ENCODE measurements at places on chromosomes 5 and 9.

GRCh38 chr5:58013542-58014258 lies 446.2 kb downstream of the PLK2 start:
- DNase-seq: no peak

DNA sequence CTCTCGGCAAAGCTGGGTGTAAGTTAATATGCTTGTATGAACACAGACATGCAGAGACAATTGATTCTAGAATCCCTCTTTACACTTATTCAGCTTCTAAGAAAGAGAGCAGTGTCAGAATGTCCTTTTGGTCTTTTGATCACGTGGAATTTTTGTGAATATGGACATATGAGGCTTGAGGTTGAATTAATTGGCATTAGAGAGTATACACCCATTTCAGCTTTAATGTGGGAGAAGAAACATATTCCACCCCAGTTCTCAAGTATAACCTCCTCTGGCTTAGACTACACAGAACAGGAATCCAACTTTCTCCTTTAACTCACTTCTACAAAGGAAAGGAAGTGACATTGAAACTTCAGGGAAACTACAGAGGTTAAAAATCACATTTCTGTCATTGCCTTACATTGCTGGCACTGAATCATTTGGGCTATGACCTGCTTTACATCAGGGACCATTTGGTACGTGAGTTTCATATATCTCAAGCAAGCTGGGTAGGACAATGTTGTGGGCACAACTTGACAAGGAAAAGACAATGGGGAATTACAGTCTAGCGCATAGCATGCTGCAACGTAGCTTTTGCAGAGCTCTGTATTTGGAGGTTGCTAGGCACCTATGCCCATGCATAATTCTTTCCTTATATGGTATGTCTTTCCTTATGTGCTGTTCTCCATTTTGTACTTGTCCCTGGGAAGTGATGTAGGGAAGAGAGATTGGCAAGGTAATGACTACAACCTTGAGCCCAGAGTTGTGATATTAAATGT lies 19.5 kb downstream of the DAB2 start:
- DNase-seq: no peak

- DNase-seq: no peak
Observed at GRCh38 chr9:134437403-134438194, 111.3 kb downstream of the RXRA start.

GRCh38 chr5:19751326-19751725 lies 236.7 kb downstream of the CDH18 start:
- DNase-seq: no peak

- DNase-seq: no peak
Observed at GRCh38 chr5:36237751-36238150, 4.0 kb downstream of the NADK2 start.

GRCh38 chr5:66870708-66871107 lies 274.5 kb downstream of the MAST4 start:
- no peak for DNase-seq

DNA sequence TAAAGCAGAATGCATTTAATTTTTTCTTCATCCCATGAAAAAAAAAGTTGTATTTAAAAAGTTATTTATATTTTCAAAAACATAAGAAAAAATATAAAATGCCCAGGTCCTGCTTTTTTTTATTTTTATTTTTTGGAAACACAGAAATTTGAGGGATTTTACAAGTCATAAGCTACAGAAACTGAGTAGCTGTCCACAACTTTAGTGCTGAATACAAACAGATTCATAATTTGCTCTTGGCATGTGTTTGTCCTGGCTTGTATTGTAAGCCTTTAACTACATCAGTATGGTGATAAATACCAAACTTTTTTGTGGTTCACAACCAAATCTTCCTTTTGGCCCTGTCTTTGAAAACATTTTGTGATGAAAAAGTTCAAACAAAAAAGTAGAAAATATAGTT lies 7.5 kb upstream of the PLCXD3 start:
- DNase-seq: no peak

GRCh38 chr5:38899936-38900335 lies 54.1 kb downstream of the OSMR start:
- DNase-seq: no peak

GRCh38 chr5:122691931-122692330 lies 82.9 kb upstream of the SNX2 start:
- no peak for DNase-seq

- DNase-seq: no peak
Observed at GRCh38 chr5:106875591-106876297, 795.0 kb downstream of the EFNA5 start.

DNA sequence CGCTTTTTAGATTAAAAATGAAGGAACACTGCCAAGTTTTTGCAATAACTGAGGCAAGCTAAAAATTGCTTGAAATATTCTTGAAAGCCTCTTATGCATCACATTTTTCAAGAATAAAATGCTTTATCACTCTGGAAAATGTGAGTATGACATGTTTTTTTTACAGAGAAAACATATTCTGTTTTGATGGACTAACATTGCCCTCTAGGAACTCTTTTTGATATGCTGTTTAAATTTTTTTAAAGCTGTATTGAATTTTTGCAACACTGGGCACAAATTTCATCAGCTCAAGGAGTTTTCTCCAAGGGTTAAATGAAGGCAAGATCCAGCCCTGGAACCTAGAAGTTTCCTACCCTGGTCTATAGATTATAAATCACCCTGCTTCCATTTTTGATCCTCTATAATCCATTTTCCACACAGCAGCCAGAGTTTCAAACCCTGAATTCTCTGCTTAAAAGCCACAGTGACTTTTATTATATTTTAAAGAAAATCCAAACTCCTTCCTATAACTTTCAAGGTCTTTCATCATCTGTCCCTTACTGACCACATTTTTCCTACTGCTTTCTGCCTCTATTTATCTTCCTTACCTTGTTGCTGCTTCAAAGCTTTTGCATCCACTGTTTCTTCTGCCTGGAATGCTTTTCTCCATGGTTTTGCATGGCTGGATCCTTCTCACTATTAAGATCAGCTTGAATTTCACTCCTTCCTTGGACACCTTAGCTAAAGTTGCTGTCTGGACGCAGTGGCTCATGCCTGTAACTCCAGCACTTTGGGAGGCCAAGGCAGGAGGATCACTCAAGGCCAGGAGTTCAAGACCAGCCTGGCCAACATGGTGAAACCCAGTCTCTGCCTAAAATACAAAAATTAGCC lies 60.9 kb downstream of the IL31RA start:
- no peak for DNase-seq

DNA sequence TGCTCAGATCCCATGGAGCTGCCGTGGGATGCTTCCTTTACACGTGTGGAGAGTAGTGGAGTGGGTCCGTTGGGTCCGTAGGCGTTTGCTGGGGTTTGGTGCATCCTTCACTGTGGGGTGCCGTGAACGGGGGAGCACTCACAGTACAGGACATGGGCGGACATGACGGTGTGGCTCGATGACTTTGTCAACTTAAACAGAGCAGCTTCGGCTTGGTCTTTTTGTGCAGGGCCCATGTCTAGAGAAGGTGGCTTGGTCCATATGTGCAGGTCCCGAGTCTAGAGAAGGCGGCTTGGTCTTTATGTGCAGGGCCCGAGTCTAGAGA lies 26.4 kb upstream of the EXOC3 start:
- no peak for DNase-seq

DNA sequence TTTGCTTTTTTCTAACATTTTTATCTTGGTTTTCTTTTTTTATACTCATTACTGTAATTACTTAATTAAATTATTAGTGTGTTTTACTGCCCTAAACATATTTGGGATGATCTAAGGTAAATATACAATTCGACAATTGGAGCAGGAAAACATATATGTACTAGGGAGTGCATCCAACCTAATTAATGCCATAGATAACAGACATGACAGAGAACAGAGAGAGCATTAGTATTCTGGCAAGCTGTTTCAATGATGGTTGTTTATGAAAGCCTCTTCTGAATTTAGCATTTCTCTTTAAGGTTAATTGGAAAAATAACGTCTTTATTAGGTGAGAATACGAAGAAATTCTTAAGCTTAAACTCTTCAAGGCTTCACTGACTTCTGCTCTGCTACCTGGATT lies 300.1 kb upstream of the PRR16 start:
- no peak for DNase-seq

DNA sequence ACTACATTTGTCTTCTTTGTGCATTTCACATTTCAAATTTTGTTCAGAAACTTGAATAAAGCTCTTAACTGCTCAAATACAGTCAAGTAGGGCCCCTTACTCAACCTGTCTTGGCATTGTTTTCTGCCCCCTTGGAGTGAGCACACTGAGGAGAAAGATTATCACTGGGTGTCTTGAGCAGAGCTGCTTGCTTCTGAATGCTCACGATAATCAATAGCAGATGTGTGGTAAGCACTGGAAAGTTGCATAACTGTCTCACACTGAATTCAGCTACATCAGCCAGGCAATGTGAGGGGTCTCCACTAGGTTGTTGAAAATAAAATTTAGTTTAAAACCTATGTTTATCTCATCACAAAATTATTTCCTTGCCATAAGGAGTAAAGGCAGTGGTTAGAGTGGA lies 7.8 kb upstream of the TNFAIP8 start:
- no peak for DNase-seq

DNA sequence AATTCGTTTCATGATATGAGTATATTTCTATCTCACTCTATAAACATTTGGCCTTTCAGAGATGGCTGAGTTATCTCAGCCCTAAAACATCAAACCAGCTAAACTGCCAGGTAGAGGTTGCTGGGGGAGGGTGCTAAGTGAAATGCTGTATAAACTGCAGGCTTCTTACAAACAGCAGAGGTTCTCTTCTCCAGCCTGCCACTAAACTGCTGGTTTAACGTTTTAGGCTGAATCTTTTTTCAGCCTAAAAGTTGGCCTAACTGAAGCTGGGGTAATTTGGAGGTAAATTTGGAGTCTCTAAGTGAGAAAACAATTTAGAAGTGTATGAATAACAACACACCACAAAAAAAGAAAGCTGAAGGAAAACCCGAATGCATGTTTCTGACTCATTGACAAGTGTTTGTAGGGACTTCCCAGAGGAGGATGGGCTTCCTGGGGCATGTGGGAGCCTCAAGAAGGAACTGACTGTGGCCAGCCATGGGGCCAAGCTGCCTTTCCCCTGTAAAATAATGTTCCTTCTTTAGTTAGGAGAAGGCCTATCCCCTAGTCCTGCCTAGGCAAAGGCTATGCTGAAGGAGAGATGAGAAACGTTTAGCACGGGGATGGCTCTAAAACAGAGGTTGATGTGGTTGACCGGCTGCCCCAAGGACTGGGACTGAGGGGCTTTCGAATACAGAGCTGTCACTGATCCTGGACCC lies 44.3 kb downstream of the SLC28A3 start:
- no peak for DNase-seq

- no peak for DNase-seq
Observed at GRCh38 chr9:113199683-113200329, 21.3 kb downstream of the FKBP15 start.

- DNase-seq: no peak
Observed at GRCh38 chr5:160271396-160271795, 41.0 kb downstream of the CCNJL start.

DNA sequence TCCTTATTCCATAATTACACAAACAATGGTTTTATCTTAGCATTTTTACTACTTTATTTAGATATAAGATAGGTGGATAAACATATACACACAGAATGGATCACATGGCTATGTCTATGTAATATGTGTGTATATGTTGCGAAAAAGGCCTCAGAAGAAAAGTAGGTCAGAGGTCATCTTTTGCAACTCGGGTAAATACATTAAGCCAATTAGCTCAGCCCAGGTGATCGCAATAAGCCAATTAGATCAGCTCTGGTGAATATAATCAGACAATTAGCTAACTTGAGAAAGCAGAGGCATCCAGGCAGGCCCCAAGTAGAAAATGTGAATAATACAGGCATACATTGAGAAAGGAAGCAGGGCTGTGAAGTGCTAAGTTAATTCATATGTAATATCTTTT lies 24.3 kb downstream of the SLCO4C1 start:
- no peak for DNase-seq

DNA sequence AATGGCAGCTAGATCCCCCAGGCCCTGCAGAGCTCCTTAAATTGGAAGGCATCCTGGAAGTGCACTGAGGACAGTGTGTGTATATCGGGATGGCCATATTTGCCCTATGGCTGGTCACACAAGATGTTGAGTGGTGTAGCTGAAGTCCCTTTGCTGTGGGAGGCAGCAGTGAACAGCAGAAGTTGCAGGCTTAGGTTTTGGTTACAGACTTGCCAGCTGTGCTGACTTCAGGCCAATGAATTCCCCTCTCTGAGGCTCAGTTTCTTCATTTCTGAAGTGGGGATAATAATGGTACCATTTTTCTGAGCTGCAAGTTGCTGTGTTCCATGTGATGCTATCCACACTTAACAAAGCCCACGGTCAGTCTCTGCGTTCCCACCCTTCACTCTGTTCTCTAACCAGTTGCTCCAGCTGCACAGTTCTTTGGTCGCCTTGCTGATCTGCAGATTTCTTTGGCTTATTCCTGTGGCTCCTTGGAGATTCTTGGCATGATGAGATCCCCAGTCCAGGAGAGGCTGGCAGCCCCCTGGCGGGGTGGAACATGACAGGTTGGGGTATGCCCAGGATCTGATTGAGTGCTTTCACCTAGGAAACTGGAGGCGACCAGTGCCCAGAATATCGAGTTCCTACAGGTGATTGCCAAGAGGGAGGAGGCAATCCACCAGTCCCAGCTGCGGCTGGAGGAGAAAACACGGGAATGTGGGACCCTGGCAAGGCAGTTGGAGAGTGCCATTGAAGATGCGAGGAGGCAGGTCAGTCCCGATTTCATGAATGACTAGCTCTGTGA lies 6.5 kb upstream of the GLE1 start:
- DNase-seq: no peak

DNA sequence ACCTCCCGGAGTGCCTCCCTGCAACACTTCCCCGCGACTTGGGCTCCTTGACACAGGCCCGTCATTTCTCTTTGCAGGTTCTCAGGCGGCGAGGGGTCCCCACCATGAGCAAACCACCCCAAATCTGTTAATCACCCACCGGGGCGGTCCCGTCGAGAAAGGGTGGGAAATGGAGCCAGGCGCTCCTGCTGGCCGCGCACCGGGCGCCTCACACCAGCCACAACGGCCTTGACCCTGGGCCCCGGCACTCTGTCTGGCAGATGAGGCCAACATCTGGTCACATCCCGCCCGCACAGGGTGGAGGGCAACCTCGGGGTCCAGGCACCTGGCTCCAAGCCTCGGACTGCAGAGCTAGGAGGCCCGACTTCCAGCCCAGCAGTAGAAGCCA lies 776 bp upstream of the TERT start:
- no peak for DNase-seq

Measured in SW480 (cell line).